Iris pigment epithelial cell (primary cell): ENCODE measurements at places on chromosomes 2 and 18.

- DNase-seq = no peak
These were observed 220.7 kb downstream of the NDUFA10 start for GRCh38 chr2:239804161-239805042.

GRCh38 chr18:10965119-10965518 lies 184.2 kb downstream of the PIEZO2 start:
- no peak for DNase-seq

- DNase-seq = no peak
These were observed 89.8 kb upstream of the GRB14 start for GRCh38 chr2:164710837-164711765.

GRCh38 chr18:837922-838321 lies 25.9 kb upstream of the YES1 start:
- no peak for DNase-seq

GRCh38 chr2:163997466-163997865 lies 261.7 kb upstream of the FIGN start:
- DNase-seq = no peak

DNA sequence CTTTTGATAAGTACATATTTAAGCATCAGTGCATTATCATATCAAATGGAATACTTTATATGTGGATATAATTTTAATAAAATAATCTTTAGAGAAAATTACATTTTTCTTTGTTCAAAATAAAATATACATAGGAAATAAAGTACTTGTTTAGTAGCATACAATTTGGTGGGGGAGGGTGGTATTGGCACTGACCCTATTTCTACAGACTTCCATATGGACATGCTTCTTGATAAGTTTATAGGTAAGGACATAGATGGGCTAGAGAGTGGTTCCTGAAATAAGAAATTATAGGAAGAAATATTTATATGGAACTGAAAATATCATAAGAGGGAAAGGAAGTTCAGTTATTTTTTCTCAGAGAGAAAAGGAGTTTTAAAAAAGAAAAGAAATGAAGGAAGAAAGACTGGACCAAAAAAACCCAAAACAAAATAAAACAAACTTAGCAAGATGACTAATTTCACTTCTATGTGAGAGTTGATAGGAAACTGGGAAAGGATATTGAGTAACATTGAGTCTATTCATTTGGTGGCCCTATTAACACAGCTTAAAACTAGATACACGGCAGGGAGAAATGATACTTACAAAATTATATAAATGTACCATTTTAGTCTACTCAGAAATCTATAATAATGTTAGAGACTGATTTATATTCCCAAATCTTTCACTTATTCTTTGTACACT lies 505.9 kb downstream of the ERBB4 start:
- peak; percentile 77 for DNase-seq

DNA sequence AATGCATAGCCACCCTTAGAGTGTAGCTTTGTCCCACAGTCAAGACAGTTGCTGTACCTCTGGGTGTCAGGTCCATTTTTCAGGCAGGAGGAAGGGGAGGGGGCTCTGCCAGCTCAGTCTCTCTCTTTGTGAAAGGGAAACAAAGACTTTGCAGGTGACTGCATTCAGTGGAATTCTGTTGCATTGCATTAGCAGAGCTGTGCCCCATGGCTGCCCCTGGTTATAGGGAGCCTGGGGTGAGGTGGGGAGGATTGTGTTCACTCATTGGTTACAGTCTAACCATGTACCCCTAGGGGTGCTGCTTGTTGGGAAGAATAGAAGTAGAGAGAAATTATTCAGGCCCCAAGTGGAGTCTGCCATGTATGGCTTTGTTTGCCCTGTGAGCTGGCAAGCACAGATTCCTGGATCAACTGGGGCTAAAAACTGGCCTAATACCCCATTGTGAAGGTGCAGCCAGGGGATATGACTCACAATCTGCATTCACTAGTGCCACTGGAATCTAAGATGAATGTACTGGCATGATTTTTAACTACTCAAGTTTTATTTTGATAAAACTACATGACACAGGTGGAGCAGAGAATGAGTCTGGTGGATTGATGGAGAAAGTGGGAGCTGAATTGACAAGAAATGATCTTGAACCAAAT lies 118.4 kb downstream of the SH3BP4 start:
- no peak for DNase-seq

DNA sequence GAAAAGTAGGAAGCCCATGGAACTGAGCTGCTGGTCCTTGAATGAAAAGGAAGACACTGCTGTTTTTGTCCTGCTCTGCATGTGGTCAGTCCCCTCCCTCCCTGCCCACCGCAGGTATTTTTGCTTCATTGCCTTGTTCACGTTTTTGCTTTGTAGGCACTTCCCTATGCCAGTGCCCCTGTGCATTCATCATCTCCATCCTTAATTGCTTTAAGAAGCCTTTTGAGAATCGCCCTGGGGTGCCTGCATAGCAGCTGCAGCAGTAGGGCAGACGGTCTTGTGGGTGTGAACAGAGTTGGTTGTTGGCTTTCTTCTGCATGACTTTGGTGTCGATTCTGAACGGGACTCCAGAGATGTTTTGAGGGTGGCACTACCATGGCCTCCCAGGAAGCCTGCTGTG lies 97.0 kb downstream of the CABLES1 start:
- no peak for DNase-seq

DNA sequence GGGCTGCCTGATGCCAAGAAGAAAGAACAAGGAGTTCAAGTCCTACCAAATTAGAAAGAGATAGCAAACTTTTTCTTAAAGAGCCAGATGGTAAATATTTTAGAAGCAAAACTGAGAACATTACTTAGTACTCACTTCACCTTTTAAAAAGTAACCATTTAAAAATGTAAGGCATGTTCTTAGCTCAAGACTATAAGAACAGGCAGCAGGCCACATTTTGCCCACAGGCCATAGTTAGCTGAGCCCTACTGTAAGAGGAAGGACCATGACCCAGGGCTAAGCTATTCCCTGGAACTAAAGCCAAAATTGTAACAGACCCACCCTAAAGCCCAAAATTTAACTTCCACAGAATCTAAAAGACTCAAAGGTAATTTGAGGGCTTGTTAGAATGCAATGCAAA lies 31.3 kb downstream of the USP40 start:
- DNase-seq = no peak

- DNase-seq = peak; percentile 76
These were observed 21.7 kb downstream of the CLASP1 start for GRCh38 chr2:121627525-121628050.

- DNase-seq = no peak
These were observed 36.9 kb downstream of the KIF1A start for GRCh38 chr2:240782886-240783818.

- DNase-seq = peak; percentile 79
These were observed 66.1 kb downstream of the CHN1 start for GRCh38 chr2:174939046-174939445.

DNA sequence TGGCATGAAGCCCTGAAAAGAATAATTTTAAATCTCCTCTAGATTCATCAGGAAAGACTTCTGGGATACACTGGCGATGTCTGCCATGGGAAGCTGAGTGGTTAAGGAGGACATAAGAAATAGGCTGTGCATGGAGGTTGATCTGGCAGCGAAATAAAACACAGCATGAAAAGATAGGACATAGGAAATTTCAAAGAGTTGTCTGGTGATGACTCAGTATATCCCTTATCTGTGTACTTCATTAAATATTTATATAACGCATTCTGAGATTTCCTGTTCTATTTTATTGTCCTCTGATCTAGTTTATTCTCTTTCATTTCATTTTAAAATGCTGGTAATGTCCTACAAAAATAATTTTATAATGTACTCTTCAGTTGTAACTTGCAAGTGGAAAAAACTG lies 1337.3 kb upstream of the DDX18 start:
- no peak for DNase-seq

DNA sequence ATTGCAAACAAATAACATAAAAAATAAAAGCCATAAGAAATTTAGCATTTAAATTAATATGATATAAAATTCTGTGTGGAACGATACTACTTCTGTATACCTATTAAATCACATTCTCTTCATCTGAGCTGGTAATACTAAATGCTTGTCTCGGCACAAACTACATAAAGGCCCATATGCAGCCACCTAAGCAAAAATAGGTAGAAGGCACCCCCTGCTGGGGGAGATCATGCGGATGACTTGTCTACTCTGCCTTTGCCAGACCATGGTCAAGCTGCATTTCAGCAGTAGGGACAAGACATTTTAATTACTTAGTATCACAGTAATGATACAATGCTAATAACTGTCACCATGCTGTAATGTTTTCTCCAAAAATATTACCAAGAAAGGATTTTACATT lies 108.0 kb downstream of the CDH19 start:
- DNase-seq = peak; percentile 49

DNA sequence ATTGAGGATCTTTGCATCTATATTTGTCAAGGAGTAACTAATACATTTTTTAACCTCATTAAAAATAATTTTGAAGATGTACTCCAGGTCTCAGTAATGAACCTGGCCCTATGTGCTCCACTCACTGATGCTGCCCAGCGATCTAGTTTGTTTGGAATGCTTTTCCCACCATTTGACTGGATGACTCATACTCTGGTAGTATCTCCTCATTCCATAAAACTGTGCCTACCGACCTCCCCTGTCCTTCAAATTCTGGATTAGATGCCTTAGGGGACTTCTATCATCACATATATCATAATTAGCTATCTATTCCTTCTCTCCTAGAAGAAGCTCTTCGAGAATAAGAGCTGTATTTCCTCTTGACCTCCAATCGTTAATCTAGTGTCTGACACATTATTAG lies 83.8 kb downstream of the FAM117B start:
- DNase-seq = peak; percentile 51

DNA sequence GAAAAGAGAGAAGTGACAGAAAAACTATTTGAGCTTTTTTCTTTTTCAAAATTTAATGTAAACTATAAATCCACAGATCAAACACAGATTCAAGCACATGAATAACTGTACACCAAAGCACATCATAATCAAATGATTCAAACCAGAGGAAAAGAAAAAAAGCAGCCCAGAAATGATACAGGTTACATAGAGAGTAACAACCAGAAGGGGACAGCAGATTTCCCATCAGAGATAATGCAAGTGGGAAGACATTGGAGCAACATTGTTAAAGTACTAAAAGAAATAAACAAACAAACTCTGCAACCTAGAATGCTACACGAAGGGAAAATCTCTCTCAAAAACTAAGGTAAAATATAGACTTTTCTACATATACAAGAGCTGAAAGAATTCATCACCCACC lies 34.5 kb downstream of the CMPK2 start:
- no peak for DNase-seq

GRCh38 chr18:44870631-44871502 lies 190.2 kb downstream of the SETBP1 start:
- no peak for DNase-seq

DNA sequence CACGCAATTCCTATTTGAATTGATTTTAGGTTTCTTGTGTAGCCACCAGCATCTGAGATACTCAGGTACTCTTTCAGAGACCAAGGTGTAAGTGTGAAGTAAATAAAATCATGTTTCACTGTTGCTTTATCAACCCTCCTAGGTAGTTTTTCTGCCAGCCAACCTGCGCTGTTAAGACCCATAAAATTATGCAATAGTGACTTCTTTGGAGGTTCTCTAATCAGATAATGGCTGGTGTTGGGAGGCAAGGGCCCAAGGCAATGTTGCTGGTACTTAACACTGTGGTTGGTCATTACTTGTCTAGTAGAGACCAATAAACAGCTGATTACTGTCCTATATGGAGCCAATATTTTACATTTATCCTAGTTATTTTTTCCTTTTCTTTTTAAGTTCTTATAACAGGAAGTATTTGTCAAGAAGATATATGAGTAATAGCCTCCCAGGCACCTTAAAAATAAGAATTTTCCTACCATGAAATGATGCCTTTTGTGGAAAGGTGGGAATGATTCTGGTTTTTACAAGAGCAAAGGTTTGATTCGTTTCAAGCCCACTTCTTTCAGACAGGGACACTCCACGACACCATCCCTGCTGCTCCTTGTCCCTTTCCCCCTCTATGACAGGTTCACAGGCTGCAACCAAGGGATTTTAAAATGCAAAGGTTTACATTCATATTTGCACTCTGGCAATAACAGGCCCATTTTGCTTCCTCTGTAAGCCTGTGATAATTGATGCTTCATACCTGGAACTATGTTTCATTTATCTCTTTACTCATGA lies 259.3 kb downstream of the MEIS1 start:
- no peak for DNase-seq

GRCh38 chr2:1309507-1309906 lies 103.8 kb upstream of the TPO start:
- no peak for DNase-seq

- DNase-seq = no peak
These were observed 37.7 kb downstream of the ZNF407 start for GRCh38 chr18:74635224-74635975.

DNA sequence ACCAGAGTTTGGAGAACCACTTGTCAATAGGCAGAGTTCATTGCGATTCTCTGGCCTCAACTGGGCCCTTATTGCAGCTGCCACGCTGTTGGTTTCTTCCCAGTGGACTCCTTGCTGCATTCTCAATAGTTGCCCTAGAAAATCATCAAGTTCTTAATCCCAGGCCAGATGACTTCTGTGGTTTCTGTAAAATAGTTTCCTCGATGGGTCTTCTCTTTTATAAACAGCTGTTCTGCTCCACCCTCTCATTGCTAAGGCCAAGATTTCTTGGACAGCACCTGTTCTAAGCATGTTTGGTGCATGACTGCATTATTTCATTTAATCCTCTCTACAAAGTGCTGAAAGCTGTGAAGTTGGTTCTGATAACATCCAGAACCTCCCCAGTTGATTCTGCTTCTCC lies 131.0 kb downstream of the BCL2L11 start:
- DNase-seq = no peak

DNA sequence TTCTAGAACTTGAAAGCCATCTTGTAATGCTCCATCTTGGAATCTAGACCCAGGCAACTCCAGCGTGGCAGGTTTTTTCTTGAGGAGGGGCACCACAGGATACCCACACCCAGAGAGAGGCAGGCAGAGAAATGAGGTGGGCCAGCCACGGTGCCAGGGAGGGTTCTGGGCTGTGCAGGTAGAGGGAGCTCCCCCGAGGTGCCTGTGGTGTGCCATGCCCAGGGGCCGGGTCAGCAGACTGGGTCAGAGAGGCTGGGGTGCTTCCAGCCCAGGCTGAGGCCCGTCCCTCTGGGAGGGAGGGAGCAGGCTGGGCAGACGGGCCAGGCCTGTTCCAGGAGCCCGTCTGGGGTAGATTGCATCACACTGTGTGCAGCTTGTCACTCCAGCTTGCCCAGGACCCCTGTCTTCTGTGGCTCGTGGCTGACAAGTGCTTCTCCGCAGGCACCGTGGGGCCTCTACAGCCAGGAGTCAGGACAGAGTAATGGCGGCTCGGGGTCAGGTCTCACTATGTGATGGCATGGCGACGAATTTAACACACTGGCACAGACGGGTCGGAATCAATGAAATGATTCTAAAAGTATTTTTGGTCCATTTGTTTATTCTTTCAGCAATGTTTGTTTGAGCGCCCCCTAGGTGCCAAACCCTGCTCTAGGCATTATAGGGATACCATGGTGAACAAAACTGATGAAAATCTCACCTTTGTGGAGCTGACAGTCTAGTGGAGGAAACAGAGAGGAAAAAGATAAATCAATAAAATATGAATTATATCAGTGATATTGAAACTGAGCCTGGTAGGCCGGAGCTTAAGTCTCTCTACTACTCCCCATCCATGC lies 144.0 kb downstream of the ACOXL start:
- no peak for DNase-seq

- no peak for DNase-seq
These were observed 117.5 kb upstream of the TEX51 start for GRCh38 chr2:126781206-126781605.
